Urinary bladder (tissue), 4 donors: ENCODE measurements at places on chromosomes 7 and 10.

DNA sequence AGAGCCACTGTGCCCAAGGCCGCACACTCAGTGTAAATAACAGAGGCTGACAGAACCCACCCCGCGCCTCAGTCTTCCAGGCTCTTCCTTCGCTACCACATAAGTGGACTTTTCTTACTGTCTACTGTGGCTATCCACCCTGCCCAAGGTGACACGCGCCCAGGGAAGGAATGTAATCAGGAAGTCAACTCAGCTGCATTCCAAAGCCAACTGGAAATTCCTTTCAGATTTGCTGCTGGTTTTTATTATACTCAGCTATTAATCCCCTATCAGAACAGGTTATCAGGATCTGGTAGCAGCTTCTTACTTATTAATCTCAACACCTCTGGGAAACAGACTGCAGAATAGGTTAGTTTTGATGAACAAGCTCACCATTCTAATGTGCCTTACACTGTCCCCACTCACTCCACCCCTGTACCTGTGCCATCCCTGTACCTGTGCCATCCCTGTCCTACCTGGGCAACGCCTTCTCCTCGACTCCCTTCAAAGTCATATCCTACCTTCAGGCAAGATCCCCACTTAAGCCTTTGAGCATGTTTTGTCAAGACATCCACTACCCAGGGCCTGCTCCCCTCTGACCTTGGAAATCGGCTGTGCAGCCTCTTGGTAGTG, 90.7 kb downstream of the NHLRC2 start:
- DNase-seq: no peak

GRCh38 chr7:117731455-117731854, 141.8 kb downstream of the CTTNBP2 start:
- DNase-seq: no peak

- no peak for DNase-seq
Observed at GRCh38 chr7:142616842-142617241, 132.4 kb upstream of the PRSS1 start.

GRCh38 chr10:11252887-11253286, 235.2 kb downstream of the CELF2 start:
- DNase-seq: no peak

GRCh38 chr7:47044625-47045024, 537.3 kb downstream of the TNS3 start:
- DNase-seq: no peak

DNA sequence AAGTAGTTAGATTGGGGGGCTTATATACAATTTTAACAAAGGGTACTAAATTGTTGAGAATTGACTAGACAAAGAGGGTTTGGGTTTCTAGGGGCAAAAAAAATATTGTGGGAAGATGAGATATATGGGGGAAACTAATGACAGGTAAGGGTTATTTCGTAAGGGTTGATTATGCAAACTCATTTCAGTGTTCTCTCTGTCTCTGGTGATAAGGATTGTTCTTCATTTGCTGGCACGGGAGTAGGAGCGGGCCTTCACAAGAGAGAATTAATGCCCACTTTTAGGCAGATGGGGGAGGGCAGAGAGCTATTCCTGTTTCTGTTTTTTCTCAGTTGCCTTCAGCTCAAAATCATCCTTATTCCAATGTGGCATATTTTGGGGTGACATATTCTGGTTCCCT, 258.4 kb downstream of the EXOC4 start:
- DNase-seq: no peak

- no peak for DNase-seq
Observed at GRCh38 chr10:132677096-132677472, 108.9 kb downstream of the NKX6-2 start.

GRCh38 chr7:55526770-55527169, 45.5 kb downstream of the VOPP1 start:
- no peak for DNase-seq

DNA sequence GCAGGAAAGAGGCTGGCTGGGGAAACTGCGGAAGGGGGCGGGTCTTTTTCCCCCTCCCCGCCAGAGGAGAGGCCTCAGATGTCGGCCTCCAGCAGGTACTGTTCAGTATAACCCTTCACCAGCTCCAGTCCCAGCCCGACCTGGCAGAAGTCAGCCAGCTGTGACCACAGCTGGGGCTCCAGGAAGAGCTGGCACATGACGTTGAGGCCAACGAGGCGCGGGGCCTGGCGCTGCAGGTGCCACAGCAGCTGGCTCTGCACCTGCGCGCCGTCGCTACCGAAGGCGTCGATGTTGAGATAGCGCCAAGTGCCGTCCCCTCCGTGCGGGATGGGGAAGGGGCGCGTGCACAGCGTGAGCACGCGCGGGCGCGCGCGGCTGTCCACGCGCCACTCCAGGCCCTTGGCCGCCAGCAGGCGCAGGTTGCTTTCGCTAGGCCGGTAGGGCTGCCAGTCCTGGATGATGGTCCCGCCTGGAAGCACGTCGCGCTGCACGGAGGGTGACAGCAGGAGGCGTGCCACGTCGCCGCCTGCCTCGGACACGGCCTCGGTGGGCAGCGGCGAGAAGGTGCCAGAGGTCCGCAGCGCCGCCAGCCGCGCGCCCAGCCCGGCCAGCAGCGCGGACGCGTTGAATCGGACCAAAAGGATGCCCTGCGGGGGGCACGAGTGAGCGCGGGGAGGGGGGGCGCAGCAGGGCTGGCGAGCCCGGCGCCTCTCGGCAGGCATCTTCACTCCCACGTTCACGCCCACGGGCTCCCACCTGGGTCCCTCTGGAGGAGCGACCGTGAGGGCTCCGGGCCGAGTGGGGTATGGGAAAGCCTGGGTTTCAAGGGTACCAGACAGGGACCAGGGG, 6.9 kb upstream of the VGF start:
- no peak for DNase-seq

DNA sequence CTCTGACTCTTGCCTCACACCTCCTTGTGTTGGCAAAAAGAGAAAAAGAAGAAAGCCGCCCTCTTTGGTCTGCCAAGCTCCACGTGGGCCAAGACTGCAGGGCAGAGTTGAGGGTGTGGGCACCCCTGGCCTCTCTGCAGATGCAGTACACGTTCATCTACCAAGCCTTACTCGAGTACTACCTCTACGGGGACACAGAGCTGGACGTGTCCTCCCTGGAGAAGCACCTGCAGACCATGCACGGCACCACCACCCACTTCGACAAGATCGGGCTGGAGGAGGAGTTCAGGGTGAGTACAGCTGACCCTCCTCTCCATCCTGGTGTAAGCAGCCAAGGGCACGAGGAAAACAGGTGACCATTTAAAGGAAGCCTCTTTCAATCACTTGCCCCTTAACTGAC, 56.1 kb downstream of the MKI67 start:
- no peak for DNase-seq
